ENCODE measurements at places on chromosomes 5 and 9.

GRCh38 chr5:57174128-57174889 lies 450 bp downstream of the GPBP1 start:
- peak; percentile 40 for DNase-seq

- peak; percentile 65 for DNase-seq
These were observed 809 bp downstream of the TNIP1 start for GRCh38 chr5:151079838-151080612.

GRCh38 chr5:169164481-169164925 lies 136.4 kb downstream of the SLIT3 start:
- no peak for DNase-seq

- DNase-seq = no peak
These were observed 1.2 kb upstream of the RABGAP1 start for GRCh38 chr9:122939601-122940000.

DNA sequence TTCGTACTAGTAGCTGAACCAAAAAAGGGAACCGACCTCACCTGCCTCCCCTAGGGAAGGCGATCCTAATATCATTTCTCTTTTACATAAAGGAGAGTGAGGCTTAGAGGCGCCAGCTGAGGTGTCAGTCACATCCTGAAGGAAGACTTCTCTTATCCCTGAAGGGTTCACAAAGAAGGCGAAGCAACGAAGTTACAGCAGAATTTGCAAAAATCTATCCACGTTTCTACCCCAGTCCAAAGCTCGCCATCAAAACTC lies 598 bp upstream of the KIAA1191 start:
- DNase-seq = no peak

DNA sequence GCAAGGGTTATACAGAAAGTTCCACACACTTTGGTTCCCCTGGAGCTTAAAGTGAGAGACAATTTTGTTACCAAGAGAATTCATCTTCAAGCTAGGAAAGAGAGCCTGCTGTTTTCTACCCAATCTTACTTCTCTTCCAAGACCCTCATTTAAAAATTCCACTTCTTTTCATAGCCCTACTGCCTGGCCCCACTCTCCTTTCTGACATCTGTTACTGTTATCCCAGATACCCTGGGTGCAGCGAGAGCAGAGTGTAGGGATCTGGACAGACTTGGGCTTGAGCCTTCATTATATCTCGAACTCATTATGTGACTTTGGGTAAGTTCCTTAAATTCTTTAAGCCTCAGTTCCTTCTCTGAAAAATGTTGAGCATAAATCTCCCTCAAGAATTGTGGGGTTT lies 263.1 kb downstream of the ASTN2 start:
- DNase-seq = no peak

GRCh38 chr5:140240987-140241706 lies 61.8 kb downstream of the PFDN1 start:
- no peak for DNase-seq

GRCh38 chr5:36722900-36723299 lies 116.5 kb downstream of the SLC1A3 start:
- no peak for DNase-seq

GRCh38 chr9:127858041-127858512 lies 3.6 kb upstream of the ENG start:
- DNase-seq = no peak

GRCh38 chr9:127990554-127990953 lies 9.8 kb upstream of the EEIG1 start:
- no peak for DNase-seq

DNA sequence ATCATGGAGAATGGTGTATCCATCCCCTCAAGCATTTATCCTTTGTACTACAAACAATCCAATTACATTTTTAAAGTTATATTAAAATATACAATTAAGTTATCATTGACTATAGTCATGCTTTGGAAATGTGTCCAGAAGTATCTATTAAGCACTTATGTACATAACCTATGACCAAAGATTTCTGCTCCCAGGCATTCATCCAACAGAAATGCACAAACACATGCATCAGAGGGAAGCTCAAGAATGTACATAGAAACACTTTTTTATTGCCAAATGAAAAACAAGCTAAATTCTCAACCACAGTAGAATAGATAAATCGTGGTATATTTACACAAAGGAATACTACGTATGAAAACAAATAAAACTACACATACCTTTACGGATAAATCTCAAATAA lies 700.5 kb upstream of the ZNF608 start:
- DNase-seq = no peak

GRCh38 chr5:154899151-154899816 lies 38.7 kb downstream of the GEMIN5 start:
- DNase-seq = no peak

GRCh38 chr5:150585781-150586341 lies 54.6 kb upstream of the SYNPO start:
- no peak for DNase-seq

DNA sequence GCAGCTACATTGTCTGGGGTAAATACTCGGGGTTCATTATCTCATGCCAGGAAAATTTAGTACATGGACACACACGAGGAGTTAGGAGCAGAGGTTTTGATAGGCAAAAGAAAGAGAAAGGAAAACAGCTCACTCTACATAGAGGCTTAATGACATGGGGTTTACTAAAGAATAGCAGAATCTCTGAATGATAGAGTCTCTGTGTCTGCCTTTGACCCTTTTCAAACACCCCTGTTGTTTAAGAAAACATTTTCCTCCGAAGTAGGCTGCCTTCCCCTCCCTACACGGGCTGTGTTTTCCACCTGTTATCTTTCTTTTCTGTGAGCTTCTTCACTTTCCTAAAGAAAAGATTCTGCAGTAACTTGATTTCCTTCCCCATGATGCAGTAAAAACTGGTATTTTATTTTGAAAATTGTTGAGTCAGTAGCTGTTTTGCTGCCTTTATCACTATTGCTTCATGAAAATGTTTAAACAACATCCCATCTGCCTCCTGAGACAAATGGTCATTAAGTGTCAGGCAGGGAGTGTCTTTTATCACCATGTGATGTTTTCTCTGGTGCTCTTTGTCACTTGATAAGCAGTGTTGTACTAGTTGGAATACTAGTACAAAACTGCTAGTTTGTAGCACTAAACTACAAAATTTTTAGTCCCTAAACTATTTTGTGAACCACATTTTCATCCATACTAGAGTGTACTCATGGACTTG lies 76.6 kb downstream of the PPIC start:
- DNase-seq = no peak

GRCh38 chr5:93145767-93146166 lies 435.3 kb downstream of the NR2F1-AS1 start:
- no peak for DNase-seq

DNA sequence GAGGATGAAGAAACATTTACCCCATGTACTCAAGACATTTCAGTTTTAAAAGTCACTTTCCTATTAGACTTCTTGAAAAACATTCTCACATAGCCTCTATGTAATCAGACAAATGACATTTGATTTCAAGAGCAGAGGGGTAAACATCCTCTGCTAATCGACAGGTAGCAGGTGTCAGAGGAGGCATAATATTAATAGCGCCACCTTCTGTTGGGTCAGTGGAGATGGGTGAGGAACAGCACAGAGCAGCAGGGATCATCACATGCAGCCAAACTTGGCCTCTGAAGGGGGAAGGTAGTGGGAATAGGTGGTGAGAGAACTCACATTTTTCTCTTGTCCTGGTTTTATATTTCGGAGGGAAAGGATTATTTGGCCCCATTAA lies 3.3 kb upstream of the LSM11 start:
- no peak for DNase-seq

DNA sequence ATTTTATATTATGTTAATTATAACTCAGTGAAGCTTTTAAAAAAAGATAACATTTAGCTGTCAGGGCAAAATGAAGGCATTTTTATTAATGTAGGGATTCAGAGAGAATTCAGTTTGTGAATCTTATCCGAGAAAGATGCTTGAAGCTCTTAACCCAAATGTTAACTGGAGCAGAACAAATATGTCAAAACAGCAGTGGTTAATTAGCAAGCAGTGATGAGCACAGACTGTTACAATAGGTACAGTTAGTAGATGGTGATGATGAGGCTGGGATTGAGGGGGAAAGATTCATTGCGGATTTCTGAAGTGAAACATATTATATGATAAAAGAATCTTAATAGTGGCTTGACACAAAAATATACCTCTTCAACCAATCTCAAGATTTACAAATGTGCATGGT lies 356.7 kb downstream of the DIRAS2 start:
- no peak for DNase-seq

GRCh38 chr5:164671640-164672039 lies 1166.2 kb downstream of the MAT2B start:
- no peak for DNase-seq

DNA sequence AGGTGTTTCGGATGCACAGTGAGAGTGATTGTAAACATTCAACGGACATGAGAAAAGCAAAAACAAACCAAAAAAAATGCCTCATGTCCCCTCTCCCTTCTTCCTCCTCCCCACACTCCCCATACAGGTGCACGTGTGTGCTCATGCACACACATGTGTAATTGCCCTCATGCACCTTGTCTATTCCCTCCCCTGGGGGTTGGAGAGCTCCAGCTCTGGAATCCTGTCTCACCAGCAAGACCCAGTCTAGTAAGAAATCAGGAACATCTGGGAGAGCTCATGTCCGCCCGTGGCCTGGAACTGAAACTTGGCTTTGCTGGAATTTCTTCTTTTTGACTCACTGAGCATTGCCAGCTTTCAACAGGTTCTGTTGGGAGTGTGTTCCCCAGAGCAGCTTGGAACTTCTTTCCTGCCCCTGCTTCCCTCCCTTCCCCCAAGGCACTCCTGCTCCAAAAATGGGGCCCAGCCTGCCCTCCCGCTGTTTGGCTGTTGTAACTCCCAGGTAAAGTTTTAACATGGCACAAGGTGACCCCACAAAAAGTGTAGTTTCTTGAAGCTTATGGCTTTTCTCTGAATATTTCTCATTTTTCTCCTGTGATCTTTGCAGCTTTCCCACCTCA lies 190.1 kb downstream of the NR3C1 start:
- DNase-seq = no peak

DNA sequence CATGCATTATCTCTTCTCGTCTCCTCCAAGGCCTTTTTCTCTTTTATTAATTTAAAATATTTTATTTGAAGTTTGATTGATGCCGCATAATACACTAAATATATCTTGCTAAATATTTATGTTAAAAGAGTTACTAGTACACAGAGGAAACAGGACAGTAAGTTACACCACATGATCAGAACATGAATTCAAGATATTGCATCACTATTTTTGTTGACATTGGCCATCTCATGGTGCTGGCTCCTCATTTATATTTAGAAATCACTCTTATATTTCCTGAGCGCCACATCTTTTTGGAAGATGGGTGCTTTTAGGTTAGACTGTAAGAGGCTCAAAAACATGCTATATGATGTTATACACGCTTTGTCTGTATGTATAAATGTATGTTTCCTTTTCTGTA lies 23.0 kb downstream of the SPEF2 start:
- no peak for DNase-seq

- DNase-seq = no peak
These were observed 371.9 kb downstream of the CETN3 start for GRCh38 chr5:90037646-90038045.

- no peak for DNase-seq
These were observed 18.6 kb downstream of the FGD3 start for GRCh38 chr9:92965759-92966517.

- no peak for DNase-seq
These were observed 565.3 kb upstream of the BRINP1 start for GRCh38 chr9:119934497-119934896.

DNA sequence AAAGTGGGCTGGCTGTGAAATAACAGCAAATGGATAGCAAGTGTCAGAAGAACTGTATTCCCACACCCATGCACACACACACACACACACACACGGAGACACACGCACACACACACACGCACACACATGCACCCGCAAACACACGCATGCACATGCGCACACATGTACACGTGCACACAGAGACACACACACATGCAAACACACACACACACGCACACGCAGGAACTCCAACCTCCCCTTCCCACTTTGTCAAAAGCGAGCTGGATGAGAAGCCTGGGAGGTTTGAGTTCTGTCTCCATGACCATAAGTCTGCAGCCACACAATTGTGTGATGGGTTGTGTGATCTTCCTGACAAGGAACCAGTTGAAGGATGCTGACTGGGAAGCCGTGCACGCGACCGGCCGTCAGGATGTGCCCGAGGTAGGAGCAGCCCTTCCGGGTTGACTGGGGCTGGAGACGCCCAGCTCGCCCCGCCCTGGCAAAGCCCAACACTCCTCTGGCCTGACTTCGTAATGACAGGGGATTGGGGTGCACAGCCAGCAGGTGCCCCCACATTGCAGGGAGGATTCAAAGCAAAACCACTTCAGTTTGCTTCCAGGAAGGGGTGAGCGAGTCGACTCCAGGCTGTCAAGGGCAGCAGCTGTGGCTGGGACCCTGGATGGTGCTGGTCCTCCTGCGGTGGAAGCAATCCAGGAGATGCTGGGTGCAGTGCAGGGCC lies 29.3 kb upstream of the NKD2 start:
- DNase-seq = no peak

DNA sequence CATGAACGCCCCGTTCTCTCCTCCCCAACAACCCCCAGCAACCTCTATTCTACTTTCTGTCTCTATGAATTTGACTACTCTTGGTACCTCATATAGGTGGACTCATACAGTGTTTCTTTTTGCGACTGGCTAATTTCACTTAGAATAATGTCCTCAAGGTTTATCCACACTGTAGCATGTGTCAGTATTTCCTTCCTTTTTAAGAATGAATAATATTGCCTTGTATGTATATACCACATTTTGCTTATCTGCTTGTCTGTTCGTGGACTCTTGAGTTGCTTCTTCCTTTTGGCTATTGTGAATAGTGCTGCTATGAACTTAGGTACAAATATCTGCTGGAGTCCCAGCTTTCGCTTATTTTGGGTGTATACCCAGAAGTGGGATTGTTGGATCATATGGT lies 42.7 kb downstream of the IQGAP2 start:
- DNase-seq = no peak

DNA sequence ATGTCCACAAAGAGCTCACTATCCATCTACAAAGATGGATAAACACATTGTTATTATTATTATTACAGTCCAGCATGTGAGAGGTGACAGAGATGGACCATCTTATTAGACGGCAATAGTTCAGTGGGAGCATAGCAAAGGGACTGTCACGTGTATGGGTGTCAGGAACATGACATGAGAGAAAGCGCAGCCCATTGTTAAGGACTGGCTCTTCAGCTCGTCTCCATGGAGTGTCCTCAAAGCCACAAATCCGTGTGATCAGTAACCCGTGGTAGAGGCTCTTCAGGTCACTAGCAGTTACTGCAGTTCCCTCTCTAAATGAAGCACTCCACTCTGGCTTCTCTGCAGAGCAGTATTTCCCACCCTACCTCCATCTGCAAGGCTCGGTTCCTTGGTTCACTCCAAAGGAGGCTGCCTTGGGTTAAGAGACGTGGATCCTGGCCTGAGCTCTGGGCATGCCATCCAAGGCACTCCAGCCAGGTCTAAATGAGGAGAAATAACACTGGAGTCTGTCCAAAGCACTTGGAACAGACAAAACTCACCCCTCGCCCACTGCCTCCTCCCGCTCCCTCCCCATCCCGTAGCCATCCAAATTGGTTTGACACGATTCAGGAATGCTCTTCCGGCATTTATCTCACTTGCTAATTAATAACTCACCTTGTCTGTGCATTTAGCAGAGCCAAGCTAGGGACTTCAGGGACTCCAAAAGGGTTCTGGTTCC lies 122.3 kb upstream of the WWC1 start:
- no peak for DNase-seq

All from stimulated activated CD4-positive, alpha-beta T cell treated with anti-CD3 and anti-CD28 coated beads, Interleukin-1b, Interleukin-23, amount 100 ng/mL, for 48 hours (primary cell).